ENCODE measurements at places on chromosomes 7 and 10. TPM values are rescaled to one million over a fixed set of nuclear protein-coding genes. Genes with fewer than 3 reads are reported as not detected.

LDB3 gene
- under 0.01 TPM for total RNA-seq

IGF2BP3 gene
- total RNA-seq: 180 TPM

HEPACAM2 gene
- not detected for total RNA-seq

CC2D2B gene
- total RNA-seq: not detected

ZP3 gene
- 0.43 TPM for total RNA-seq

ARHGAP12 gene
- total RNA-seq: 35.2 TPM

CLDN12 gene
- total RNA-seq: 79.7 TPM

PALD1 gene
- under 0.01 TPM for total RNA-seq

MACC1 gene
- not detected for total RNA-seq

OR2A1 gene
- not detected for total RNA-seq

CYP26A1 gene
- not detected for total RNA-seq

LRIT1 gene
- total RNA-seq: not detected

DLD gene
- total RNA-seq: 46.6 TPM

SLC26A5 gene
- total RNA-seq: not detected

CACNA2D1 gene
- 63.0 TPM for total RNA-seq

MCM7 gene
- 24.1 TPM for total RNA-seq

ZNF438 gene
- 4.6 TPM for total RNA-seq

ZNF679 gene
- total RNA-seq: not detected

INSYN2A gene
- total RNA-seq: under 0.01 TPM

IFIT1 gene
- total RNA-seq: 11.4 TPM

PNLIPRP2 gene
- not detected for total RNA-seq

Measured in placental pericyte (primary cell).